Activated CD4-positive, alpha-beta T cell treated with anti-CD3 and anti-CD28 coated beads, Interleukin-2, amount 50 U/mL, for 24 hours (primary cell): ENCODE measurements at places on chromosomes 5 and 9.

DNA sequence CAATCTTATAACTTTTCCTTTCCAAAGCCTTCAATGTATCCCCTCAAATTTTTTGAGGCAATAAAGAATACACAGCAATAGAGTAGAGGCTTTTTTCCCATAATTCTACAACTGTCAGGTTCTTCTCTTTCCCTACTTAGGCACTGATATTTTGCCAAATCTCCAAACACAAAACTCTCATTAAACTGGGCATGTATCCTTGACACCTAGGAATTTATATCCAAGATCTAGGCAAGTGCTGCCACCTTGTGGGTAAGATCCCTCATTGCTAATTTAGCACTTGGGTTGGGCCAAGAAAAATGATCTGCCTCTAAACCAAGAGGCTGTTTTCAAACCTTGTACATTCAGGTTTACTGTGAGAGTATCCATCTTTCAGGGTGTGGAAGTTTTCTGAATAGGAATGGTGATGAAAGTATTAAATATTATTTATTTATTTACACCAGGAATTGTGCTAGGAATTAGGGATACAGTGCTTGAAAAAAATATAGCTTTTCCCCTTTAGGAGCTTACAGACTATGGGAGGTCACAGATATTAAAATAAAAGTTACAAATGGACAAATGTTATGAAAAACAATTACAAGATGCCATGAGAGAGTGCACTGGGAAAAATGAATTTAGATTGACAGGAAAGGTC, 17.6 kb downstream of the TSTD2 start:
- no peak for DNase-seq

- DNase-seq: no peak
Observed at GRCh38 chr9:68530618-68531017, 10.1 kb downstream of the TMEM252 start.

GRCh38 chr9:137021979-137022661, 5.9 kb downstream of the ABCA2 start:
- no peak for DNase-seq

DNA sequence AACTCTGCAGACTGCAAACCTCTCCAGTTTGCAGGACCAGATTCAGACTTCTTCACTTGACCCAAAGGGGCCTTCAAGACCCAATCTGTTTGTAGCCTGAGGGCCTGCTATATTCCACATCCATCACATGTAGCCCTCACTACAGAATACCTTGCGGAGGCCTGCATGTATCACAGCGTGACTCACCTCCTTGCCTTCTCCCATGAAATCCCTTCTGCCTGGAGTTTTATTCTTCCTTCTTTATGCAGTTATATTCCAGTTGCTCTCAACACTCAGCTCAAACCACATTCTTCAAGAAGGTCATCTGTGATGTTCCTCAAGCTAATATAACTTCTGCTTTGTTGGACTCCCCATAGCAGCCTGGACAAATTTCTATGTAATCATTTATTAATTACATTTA, 198.5 kb upstream of the PTGER4 start:
- no peak for DNase-seq

- no peak for DNase-seq
Observed at GRCh38 chr9:123365287-123365880, 9.4 kb downstream of the CRB2 start.

- no peak for DNase-seq
Observed at GRCh38 chr9:2824564-2824963, 19.3 kb downstream of the PUM3 start.

- DNase-seq: no peak
Observed at GRCh38 chr5:133967124-133967523, 1.3 kb downstream of the C5orf15 start.

GRCh38 chr5:169701910-169702451, 64.9 kb downstream of the DOCK2 start:
- no peak for DNase-seq

DNA sequence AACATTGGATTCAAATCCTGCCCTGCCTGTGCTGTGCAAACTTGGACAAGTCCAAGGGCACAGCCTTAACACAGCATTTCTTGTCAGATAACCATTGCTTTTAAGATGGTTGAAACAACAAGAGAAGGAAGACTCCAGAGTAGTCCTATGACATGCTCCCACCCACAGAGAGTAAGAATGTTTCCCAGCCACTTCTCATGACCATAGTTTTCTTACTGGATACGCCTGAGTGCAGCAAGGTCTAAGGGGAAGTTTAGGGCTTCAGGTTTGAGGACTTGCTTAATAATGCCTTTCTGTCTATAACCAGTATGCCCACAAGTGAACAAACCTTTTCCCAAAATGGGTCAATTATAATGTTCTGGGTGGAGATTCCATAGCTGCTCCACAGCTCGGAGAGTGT, 126.4 kb downstream of the SLF1 start:
- DNase-seq: no peak

GRCh38 chr5:121819682-121820261, 31.9 kb upstream of the FTMT start:
- no peak for DNase-seq

GRCh38 chr9:134540276-134541096, 101.1 kb upstream of the COL5A1 start:
- DNase-seq: no peak

DNA sequence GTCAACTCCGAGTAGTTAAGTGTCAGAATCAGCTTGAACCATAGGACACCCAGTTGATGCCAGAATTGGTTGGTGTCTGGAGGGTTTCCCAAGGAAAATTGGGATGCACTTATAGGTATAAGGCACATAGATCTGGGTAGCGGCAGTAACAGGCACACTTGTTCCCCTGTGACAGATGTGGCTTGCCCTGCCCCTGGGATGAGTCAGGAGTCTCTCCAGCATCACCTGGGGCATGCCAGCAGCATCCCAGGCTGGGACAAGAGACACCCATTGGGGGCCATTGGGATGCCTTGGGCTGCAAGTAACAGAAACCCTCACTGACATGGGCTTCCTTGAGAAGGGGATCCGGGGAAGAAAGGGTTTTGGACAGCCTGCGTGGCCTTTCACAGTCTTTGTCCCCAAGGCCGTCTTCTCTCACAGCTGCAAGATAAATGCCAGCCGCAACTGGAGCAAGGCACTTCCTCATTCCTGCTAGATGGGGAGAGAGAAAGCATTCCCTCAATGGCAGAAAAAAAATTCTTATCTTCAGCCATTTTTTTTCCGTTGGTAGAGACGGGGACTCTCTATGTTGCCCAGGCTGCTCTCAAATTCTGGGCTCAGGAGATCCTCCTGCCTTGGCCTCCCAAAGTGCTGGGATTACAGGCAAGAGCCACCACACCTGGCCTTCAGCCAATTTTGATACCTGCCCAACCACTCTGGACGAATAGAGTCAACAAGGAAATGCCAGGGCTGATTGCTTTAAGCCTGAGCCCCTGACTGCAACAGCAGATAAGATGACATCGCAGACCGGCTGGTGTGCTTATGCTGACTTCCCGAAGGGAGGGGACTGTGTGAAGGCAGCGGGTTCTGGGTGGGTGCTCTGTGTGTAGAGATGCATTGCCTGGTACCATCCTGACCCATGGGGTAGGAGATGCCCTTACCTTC, 13.3 kb upstream of the RNF130 start:
- no peak for DNase-seq

GRCh38 chr5:15495026-15495425, 5.0 kb upstream of the FBXL7 start:
- DNase-seq: no peak

DNA sequence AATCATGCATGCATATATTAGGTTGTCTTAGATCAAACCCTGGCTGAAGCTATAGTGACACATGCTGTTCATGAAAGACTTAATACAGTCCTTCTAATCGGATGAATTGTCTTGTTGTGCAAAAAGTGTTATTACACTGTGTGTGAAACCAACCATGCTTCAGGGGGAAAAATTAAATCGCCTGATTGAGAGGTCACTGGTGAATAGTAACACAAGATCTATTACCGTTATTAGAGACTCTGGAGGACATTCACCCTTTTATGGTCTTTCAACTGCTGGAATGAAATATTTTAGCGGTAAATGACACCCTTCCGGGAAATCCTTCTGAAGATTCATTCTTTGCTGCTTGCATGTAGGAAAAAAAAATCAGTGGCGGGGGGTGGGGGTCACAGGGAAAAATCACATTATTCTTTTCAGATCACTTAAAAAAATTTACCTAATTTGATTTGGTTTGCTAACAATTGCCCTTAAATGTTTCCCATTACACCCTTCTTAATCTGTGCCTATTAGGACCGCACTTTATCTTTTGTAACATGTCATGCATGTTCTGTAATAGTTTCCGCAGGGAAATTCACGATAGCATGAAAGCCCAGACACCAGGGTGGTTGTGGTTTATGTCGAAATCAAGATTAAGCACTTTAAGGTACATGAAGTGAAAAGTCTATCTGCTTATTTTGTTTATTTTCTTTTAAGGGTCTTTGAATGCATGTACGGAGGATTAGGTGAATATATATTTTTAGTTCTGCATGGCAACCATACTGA, 120.6 kb downstream of the FOCAD start:
- DNase-seq: no peak

GRCh38 chr5:137492331-137492730, 6.8 kb downstream of the SPOCK1 start:
- DNase-seq: no peak

- DNase-seq: no peak
Observed at GRCh38 chr5:89178541-89178940, 295.6 kb upstream of the MEF2C start.

GRCh38 chr9:129164246-129164930, 13.7 kb downstream of the IER5L start:
- DNase-seq: no peak

DNA sequence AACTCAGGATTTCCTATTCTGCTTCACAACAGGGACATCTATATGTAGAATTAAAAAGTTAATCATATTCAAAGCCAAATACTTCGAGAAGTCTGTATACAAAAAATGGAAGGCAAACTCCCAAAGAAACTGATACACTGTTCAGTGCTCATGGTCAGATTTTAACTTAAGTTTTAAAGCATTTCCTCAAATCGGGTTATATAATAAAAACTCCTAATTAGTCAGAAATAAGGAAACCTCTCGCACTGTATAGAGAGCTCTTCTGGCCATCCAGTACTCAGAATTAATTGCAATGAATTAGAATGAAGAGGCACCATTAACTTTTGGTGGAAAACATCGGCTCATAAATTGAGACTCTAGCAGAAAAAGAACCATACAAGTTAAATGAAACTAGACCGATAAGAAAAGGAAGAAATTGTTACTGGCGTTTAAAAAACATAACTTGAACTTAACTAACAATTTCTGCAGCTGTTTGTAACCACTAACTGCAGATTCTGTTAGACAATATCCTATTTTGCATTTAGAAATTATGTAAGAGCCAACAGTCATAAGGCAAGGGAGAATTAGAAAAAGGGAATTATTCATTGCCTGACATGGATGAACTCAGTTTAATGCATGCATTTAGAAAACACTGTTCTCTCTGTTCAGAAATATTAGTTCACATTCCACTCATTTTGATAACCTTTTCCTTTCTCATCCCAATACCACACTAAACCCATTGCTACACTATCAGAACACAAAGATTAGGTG, 96.6 kb downstream of the FNBP1 start:
- DNase-seq: no peak

GRCh38 chr9:107108342-107109130, 174.5 kb upstream of the RAD23B start:
- DNase-seq: no peak

- DNase-seq: no peak
Observed at GRCh38 chr5:83745816-83746215, 25.2 kb upstream of the HAPLN1 start.

DNA sequence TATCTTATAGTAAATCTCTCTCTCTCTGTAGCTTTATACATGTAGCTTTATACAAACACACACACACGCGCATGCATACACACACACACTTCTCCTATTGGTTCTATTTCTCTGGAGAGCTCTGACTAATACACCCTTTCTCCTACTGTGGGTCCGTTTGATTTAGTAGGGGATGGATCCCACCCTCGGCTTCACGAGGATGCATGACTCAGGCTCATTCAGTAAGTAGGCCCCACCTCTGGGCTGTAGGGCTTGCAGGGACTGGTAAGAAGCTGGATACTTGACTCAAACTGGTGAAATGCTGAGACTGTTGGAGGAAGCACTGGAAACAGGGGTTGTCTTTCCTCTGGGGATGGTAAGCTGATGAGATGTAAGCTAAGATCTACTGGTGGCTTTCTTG, 98.7 kb downstream of the SLC24A2 start:
- no peak for DNase-seq

- DNase-seq: no peak
Observed at GRCh38 chr9:99431103-99431502, 209.0 kb downstream of the SEC61B start.

GRCh38 chr5:179906795-179907555, 722 bp downstream of the TBC1D9B start:
- DNase-seq: no peak

DNA sequence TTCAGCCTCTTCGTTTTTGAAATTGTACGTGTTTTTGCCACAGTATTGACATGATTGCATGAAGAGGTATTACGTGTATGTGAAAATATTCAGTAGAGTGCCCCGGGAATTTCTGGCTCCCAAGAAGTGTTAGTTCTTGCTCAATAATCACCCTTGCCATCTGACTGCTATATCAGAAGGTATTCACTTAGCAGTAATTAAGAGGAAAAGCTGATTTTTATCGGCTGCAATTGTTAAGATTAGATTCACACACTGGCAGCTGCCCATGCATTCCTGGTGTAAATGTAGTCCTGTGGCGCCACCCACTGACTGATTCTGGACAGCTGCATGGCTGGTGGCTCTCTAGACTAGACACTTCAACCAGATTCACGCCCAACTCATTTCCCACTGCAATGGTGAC, 440.1 kb upstream of the ADAMTS16 start:
- DNase-seq: no peak

DNA sequence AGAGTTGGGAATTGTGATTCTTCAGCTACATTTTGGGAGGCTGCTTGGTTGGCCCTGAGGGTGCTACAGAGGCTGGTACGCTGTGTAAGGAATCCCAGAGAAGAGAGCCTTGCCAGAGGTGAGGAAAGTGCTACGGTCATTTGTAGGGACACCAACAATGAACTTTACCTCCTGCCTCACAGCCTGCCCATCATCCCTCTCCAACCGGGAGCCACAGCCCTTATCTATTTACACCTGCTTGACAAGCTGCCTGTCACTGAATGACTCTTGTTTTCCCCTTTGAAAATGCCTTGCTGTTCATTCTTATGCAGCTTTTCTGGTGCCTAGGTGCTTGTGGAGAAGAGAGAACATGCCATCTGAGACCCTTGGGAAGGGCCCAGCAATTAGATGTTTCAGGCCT, 110.8 kb downstream of the PCSK1 start:
- DNase-seq: no peak

DNA sequence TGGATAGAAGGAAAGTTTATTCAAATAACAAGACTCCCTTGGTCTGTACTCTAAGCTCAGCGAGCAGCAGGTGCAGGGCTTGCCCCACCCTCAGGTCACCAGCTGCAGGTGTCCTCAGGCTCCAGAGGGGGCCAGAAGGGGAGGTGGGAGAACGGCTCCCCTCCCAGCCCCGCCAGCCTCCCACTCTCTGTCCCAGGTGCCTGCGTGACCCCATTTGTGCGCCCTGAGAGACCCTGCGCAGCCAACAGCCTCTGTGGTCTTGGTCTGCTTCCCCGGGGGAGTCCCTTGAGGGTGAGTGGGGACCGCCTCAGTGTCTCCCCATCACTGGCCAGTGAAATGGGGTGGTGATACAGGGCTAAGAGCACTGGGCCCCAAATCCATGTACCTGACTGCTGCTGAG, 62.3 kb upstream of the STXBP1 start:
- DNase-seq: no peak
